NCI-H187 (cell line): ENCODE measurements at places on chromosomes 5 and 9.

DNA sequence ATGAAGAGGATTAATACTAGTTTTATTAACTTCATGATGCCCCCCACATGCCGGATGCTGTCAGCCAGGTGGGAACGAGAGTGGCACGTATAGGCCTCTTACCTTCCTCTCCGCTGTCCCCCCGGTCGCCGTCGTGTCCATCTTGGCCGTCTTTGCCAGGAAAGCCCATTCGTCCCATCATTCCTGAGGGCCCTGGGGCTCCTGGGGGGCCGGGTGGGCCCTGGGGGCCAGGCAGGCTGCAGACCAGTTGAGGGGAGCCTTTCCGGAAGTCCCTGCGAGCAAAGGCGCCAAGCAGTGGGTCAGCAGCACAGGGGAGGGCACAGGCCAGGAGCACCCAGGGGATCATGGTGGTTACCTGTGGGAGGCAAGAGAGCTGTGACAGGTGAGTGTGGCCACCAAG lies 15.8 kb downstream of the C1QTNF2 start:
- DNase-seq: no peak

GRCh38 chr5:74667396-74667795 lies 17.6 kb upstream of the HEXB start:
- no peak for DNase-seq

DNA sequence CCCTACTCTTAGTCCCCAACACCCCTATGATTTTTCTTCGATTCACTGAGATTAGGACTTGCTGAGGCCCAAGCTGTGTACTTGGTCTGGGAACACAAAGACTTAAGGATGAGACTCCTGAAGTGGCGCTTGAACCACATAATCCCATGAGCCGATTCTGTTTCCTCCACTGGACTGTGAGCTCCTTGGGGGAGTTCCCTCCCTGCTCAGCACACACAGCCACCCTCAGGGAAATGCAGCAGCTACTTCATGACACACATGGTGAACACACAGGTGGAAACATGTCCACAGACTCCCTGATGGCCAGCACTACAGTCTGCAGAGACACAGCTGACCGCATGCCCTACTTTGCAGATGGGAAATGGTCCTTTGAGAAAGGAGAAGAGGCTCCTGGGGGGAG lies 101.1 kb downstream of the C5orf15 start:
- DNase-seq: no peak

- no peak for DNase-seq
Observed at GRCh38 chr9:35790025-35790384, 1.4 kb upstream of the NPR2 start.

GRCh38 chr5:149745943-149746324 lies 15.8 kb downstream of the PPARGC1B start:
- no peak for DNase-seq

GRCh38 chr5:171424726-171425125 lies 5.3 kb downstream of the FGF18 start:
- DNase-seq: no peak

GRCh38 chr5:118611332-118611945 lies 376.9 kb downstream of the DTWD2 start:
- no peak for DNase-seq

- no peak for DNase-seq
Observed at GRCh38 chr9:109859447-109859846, 79.4 kb downstream of the PALM2AKAP2 start.
